Mucosa of descending colon (tissue), 3 donors: ENCODE measurements at places on chromosomes 1 and 21. TPM values are rescaled to one million over a fixed set of nuclear protein-coding genes. Genes with fewer than 3 reads are reported as not detected.

DNA sequence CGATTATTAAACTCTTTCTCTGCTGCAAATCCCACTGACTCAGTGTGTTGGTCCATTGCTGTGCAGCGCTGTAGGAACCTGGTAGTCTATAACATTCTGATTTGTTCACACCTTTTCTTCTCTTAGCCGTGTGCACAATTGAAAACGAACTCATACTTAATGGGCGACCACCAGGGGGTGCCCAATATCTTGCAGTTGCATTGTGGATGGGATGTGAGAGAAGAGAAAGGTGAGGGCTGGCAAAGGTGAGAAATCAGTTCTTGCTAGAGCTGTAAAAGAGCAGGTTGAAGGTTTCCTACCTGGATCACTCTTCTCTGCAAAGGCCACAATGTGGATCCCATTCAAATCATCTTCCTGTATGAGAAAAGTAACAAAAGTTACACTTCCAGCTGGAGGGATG lies 51.0 kb downstream of the CASQ2 start:
- peak; percentile 69 for DNase-seq

Gene AIM2
- total RNA-seq, result 0.38 TPM

GRCh38 chr1:62840555-62840954 lies 56.6 kb downstream of the ATG4C start:
- no peak for DNase-seq

Gene NOS1AP
- 17.4 TPM for total RNA-seq

DNA sequence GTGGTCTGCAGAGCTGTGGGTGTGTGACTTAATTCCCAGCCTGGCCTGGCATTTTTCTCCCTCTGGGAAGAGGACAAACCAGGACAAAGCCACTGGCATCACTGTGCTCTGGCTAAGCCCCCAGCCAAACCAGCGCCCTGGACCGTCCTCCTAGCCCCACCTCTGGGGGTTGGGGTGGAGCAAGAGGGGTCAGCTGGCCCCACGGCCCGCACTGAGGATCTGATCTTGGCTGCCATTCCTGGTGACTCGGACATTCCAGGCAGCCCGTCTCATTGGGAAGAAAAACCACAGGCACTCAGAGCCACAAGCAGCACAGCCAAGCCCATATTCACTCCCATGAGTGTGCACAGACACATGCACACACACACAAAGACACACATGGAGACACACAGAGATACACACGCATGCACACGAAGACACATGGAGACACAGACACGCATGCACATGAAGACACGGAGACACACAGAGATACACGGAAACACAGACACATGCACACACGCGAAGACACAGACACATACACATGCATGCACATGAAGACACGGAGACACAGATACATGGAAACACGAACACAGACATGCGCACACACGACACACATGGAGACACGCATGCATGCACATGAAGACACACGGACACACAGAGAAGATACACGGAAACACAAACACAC lies 2.3 kb upstream of the MXRA8 start:
- peak; percentile 78 for DNase-seq

DNA sequence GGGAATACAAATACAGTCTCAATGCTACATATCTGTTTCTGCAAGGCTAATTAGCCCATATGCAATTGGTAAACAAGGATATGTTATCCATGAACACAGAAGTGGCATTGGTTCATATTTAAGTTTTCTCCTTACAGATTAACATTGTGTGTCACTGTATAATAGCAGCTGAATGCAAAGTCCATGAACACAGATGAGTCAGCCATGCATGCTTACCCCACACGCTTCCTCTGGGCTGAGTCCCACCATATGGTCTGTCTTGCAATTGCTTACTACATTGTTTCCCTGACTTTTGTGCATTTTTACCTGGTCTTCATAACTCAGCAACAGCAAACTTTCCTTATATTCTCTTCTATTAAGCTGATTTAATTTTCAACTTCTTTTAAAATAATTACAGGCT lies 41.5 kb upstream of the TSNAX start:
- DNase-seq, result no peak

- DNase-seq, result peak; percentile 54
Measured at GRCh38 chr1:185733818-185734735, at the start of gene HMCN1. TSS of gene HMCN1 (plus strand) at chr1:185734391. CDS start at chr1:185734780, 389 bp downstream.

DNA sequence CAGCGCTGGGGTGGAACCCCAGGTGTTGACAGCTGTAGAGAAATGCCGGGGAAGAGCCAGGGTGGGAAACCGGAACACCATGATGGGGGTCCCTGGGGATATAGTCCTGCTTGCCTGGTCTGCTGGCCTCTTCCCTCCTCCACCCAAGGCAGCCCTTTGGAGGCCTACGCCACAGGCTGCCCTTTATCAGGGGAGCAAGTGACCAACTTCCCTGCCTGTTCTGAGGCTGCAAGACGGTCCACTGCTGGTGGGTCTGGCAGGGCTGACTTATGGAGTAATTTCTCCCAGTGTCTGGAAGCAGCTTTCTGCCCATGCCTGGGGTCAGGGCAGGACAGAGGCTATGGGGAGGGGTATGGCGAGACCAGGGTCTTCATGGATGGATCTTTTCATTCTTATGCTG lies 50.8 kb upstream of the EDN2 start:
- peak; percentile 8 for DNase-seq

Gene RAB25
- total RNA-seq, result 158 TPM

- no peak for DNase-seq
Measured at GRCh38 chr21:23811805-23812204, 1795.5 kb downstream of the MRPL39 start.

GRCh38 chr1:72037745-72038343 lies 244.5 kb downstream of the NEGR1 start:
- no peak for DNase-seq

Gene OR2AK2
- not detected for total RNA-seq

GRCh38 chr1:53577761-53578100 lies 118.5 kb downstream of the DMRTB1 start:
- DNase-seq, result no peak

Gene NIBAN1
- total RNA-seq, result 6.5 TPM

DNA sequence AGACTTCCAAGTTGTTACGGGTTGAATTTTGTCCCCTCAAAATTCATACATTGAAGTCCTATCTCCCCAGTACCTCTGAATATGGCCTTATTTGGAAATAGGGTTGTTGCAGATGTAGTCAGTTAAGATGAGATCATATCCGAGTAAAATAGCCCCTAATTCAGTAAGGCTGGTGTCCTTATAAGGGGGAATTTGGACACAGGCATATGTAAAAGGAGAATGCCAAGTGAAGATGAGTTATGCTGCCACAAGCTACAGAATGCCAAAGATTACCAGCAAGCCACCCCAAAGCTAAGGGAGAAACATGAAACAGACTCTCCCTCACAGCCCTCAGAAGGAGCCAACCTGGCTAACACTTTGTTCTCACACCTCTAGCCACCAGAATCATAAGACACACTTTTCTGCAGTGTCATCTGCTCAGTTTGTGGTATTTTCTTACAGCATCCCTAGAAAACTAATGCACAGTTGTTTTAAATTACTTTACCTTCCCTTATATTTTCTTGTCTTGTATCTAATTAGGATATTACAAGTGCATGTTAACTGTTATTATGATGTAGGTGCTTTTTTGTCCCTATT lies 43.3 kb upstream of the PRDX6 start:
- no peak for DNase-seq

Gene ACKR1
- total RNA-seq, result 30.4 TPM

DNA sequence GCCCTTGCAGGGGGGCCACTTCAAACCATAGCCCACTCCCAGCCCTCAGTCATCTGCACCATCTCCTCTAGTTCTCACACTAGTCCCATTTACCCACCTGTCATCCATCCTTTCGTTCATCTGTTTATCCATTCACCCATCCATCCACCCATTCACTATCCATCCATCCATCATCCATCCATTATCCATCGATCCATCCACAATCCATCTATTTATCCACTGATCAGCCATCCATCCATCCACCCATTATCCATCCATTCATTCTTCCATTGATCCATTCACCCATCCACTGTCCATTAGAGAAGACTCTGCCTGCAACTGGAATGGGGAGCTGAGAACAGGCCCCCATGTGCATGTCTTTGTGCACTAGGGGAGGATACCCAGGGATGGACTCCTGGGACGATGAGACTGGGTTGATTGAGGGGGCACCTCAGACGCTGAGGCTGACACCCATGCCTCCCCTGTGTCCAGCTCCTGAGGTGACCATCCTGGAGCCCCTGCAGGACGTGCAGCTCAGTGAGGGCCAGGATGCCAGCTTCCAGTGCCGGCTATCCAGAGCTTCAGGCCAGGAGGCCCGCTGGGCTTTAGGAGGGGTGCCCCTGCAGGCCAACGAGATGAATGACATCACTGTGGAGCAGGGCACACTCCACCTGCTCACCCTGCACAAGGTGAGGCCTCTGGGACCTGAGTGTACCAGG lies 97.9 kb downstream of the TRIM11 start:
- no peak for DNase-seq

Gene BLACAT1
- total RNA-seq, result 0.14 TPM

Gene TTC39A
- 87.0 TPM for total RNA-seq

Gene EFNA1
- total RNA-seq, result 46.3 TPM

DNA sequence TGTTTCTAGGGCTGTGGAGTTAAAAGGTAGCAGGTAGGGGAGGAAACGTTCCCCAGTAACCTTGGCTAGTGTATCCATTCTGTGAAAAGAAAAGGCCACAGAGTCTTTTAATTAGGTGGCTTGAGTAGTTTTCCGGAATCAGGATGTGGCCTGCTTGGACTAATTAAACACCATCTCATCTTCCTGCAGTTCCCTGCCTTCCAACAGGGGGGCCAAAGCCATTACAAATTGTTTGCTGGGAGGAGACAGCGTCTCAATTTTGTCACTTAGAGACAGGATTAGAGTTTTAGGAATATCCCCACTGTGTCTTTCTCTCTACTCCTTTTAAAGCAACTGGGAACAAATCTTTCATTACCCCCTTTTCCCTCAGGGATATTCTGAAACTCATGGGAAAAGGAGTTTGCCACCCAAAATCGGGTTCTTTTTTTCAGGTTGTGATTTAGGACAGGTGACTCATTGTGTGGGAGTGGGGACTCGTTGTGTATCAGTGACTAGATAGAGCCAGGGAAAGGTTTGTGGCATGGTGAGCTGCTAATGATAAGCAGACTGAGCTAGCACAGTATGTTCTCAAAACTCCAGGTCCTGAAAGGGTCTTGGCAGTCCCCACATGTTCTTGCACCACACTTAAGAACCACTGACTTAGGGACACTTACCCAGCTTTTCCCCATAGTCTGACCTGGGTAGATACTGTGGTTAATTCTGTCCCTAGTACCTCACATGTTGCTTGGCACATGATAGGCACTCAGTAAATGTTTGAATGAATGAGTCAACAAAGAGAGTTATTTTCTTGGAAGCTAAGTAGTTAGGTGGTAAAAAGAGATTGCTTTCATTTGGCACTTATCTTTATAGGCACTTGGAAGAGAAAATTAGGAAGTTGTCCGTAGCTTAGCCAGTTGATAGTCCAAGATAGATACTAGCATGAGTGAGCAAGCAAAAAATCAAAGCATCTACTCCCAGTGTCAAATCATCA lies 22.5 kb downstream of the INTS3 start:
- DNase-seq, result no peak

Gene RHD
- not detected for total RNA-seq

DNA sequence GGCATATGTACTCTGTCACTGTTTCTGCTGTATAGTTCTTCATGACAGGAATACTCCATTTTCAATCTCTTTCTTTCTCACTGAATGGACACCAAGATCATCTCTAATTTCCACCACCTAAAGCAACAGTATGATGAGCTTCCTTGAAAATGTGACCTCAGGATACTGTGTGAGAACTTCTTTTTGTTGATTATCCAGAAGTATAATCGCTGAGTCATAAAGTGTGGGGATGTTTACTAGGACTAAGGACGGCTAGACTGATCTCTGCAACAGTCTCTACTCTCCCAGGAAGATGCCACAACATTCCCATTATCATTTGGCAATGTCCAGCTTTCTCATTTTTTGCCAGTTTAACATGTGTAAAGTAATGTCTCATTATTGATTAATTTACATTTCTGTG lies 70.3 kb downstream of the TNFSF18 start:
- DNase-seq, result no peak

DNA sequence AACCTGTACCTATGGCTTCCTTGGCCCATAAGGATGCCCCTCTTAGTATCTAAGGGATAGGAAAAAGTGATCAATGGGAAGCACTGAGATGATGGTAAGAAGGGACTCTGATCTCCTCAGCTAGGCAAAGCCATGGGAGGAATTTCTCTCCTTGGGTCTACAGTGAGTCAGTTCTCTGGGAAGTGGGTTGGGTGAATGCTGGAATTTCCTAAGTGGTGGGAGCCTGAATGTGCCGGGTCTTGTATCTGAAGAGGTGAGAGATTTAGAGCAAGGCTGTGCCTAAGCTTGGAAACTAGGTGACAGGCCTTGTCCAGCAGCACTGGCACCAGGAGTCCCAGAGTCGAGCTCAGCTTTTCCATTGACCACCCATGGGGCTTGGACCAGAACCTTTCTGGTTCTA lies 96.3 kb upstream of the SLC2A1 start:
- DNase-seq, result no peak

DNA sequence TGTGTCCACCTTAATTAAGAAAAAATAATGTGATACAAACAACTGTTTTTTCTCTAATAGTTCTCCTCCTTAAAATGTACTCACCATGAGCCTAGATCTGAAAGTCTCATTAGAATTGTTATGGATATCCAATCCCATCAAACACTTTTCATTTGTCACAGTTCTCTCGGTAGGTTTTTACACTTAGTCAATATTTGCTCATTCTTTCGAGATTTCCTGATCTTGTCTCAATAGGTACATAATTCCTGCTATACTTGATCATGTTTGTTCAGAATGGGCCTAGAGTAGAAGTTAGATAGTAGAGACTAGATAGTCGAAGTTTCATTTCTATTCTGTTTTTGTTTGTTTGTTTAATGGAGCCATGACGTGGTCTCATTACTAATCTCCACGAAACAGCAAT lies 2005.7 kb downstream of the NCAM2 start:
- no peak for DNase-seq

Gene PLPPR4
- 1.2 TPM for total RNA-seq

DNA sequence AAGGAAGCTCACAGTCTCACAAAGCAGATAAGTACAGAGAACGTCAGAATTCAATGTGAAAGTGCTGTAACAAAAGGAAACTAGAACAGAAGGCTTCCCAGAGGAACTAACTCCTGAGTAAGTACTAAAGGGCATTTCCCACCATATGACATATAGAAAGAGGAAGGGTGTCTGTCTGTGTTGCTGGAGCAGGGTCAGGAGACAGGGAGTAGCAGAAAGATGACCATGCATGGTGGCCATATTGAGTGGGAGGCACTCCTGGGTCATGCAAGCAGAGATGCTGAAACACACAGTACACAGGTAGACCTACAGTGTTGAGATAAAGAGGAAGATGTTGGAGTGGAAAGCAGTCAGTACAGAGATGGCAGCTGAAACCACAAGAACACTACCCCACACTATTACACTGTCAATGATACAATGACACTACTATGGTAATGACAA lies 47.3 kb downstream of the SLC25A24 start:
- no peak for DNase-seq

Gene ILDR2
- total RNA-seq, result 0.52 TPM

Gene CSRP1
- total RNA-seq, result 150 TPM

Gene KRTAP21-2
- total RNA-seq, result not detected

GRCh38 chr1:243475966-243476365 lies 220.1 kb downstream of the SDCCAG8 start:
- no peak for DNase-seq

GRCh38 chr1:111961773-111962565 lies 27.5 kb downstream of the KCND3 start:
- DNase-seq, result no peak

- DNase-seq, result no peak
Measured at GRCh38 chr1:172674831-172675613, 16.1 kb downstream of the FASLG start.

Gene TMEM54
- 995 TPM for total RNA-seq
